NT2/D1 (cell line): ENCODE measurements at places on chromosomes 4 and X.

DNA sequence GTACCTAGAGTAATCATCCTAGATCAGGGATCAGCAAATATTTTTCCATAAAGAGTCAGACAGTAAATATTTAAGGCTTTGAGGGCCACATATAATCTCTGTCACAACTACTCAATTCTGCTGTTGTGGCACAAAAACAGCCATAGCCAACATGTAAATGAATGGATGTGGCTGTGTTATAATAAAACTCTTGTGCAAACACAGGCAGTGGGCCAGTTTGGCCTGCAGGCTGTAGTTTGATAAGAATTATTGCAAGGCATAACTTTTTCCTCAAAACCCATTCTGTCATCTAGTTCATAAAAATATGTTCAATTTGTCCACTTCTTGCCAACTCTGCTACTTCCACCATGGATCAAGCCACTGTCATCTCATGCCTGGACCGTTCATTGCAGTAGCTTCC, 39.4 kb upstream of the SHROOM4 start:
- DNase-seq, result no peak

- no peak for DNase-seq
Observed at GRCh38 chr4:108483650-108484049, 136.7 kb upstream of the RPL34 start.

- DNase-seq, result no peak
Observed at GRCh38 chr4:65195002-65195401, 475.3 kb downstream of the EPHA5 start.

DNA sequence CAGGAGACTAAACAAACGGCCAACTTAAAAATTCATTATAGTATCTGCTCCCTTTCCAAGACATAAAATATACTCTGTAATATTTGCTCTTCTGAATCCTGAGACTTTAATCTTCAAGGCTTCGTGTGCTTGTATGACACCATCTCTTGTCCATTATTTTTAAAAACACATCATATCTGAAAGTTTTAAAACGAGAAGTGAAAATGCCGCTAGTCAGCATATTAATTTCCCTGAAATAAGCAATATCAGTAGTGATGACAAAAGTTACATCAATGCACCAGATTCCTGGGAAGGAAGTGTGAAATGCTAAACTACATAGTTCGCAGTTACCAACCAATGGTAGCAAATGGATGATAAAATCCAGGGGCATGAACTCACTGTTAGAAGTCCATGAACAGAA, 66.8 kb upstream of the EXOC1L start:
- no peak for DNase-seq

- no peak for DNase-seq
Observed at GRCh38 chr4:146214238-146214637, at the start of gene REELD1. Gene REELD1 (plus strand): TSS chr4:146214538. CDS start chr4:146216953, 2,415 bp downstream.

DNA sequence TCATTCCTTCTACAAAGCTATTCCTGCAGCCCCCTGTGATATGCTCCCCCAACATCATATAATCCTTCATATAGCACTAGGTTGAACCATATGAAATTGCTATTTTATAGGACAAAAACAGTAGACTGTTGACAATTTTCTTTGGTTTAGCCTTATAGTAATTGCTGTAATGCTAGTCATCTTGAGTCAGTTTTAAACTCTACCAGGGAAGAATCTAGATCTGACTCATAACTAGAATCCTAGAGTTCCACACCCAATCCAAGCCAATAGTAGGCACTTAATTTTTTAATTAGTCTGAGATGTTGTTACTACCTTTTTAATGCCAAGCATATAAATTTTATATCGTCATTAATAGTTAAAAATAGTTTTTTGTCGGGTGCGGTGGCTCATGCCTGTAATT, 136.8 kb downstream of the CHRNA9 start:
- no peak for DNase-seq

DNA sequence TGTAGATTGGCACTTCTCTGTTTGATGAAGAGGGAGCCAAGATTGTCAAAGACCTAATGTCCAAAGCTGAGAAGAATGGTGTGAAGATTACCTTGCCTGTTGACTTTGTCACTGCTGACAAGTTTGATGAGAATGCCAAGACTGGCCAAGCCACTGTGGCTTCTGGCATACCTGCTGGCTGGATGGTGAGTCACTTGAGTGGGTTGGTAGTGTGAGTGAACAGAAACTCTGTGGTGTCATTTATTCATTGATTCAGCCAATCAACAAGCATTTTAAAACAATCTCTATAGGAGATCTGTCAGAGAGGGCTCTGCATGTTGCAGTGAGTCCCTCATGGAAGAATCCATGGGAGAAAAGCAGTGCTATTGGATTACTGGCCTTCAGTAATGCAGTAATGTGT, 16.3 kb downstream of the TAF9B start:
- no peak for DNase-seq
